Aortic smooth muscle cell (primary cell): ENCODE measurements at places on chromosomes 5 and 9. TPM values are rescaled to one million over a fixed set of nuclear protein-coding genes. Genes with fewer than 3 reads are reported as not detected.

The SEMA6A gene
- total RNA-seq, result 0.12 and 0.40 TPM in 2 replicates

The CRHBP gene
- 0.13 and 0.75 TPM in 2 replicates for total RNA-seq

The TMEM171 gene
- 1.2 and 3.6 TPM in 2 replicates for total RNA-seq

The CDH9 gene
- not detected in 2 replicates for total RNA-seq

The WDR70 gene
- total RNA-seq, result 33.6 and 35.8 TPM in 2 replicates

The CXCL14 gene
- 0.79 TPM in 1 of 2 replicates, not detected in the other for total RNA-seq

The SLC1A1 gene
- total RNA-seq, result 38.7 and 78.2 TPM in 2 replicates

The IL13 gene
- total RNA-seq, result not detected in 2 replicates

The C5orf58 gene
- total RNA-seq, result 0.26 TPM in 1 of 2 replicates, not detected in the other

The STING1 gene
- 57.2 and 98.0 TPM in 2 replicates for total RNA-seq

The PCDHGB2 gene
- total RNA-seq, result 3.4 and 5.9 TPM in 2 replicates

The SPINK7 gene
- not detected in 2 replicates for total RNA-seq

The ELOVL7 gene
- under 0.01 TPM in 1 of 2 replicates, not detected in the other for total RNA-seq

The LVRN gene
- under 0.01 and 0.19 TPM in 2 replicates for total RNA-seq

The FOXD4L5 gene
- under 0.01 and 0.06 TPM in 2 replicates for total RNA-seq

The IFNA2 gene
- not detected in 2 replicates for total RNA-seq

The COMMD10 gene
- 26.3 and 33.3 TPM in 2 replicates for total RNA-seq

The OR1Q1 gene
- 0.26 TPM in 1 of 2 replicates, not detected in the other for total RNA-seq

The AOPEP gene
- 81.2 and 128 TPM in 2 replicates for total RNA-seq
